NCI-H1436 treated with DMSO at 0.1 percent for 48 hours (cell line): ENCODE measurements at places on chromosomes 1 and 21.

- DNase-seq = no peak
These were observed 131.8 kb downstream of the MIS18A start for GRCh38 chr21:32147041-32147440.

DNA sequence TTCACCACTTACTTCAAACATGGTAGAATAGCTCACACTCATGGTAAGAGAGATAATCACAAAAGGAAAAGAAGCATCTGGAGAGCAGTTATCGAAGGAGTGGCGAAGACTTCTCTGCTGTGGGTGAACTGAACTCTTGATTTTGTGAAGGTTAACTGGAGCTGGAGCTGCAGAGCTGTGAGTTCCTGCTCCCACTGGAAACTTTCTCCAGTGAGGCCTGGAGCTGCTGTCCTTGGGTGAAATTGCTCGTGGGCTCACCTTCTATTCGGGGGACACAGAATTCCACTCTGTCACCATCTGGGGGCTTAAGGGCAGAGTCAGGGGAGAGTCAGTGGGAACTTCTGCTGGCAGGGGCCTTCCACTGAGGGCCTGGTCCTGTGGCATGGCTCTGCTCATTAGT lies 45.9 kb downstream of the MAB21L3 start:
- no peak for DNase-seq

GRCh38 chr1:88043834-88044233 lies 640.2 kb upstream of the PKN2 start:
- no peak for DNase-seq

DNA sequence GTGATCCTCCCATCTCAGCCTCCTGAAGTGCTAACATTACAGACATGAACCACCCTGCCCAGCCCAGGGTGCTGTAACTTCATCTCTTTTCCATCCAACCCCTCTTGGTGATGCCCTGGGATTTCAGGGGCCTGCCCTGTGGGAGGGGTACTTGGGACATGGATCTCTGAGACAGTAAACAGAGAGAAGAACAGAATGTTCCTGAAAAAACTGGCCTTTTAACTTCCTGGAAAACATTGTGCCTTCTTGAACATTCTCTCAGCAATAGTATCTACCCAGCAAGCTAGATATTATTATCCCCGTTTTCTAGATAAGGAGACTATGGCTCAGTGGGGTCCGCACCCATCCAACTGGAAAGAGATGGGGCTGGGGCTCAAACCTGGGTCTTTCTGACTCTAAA lies 57.0 kb downstream of the VWA5B1 start:
- no peak for DNase-seq

GRCh38 chr1:38800720-38801671 lies 58.6 kb downstream of the RRAGC start:
- DNase-seq = no peak

DNA sequence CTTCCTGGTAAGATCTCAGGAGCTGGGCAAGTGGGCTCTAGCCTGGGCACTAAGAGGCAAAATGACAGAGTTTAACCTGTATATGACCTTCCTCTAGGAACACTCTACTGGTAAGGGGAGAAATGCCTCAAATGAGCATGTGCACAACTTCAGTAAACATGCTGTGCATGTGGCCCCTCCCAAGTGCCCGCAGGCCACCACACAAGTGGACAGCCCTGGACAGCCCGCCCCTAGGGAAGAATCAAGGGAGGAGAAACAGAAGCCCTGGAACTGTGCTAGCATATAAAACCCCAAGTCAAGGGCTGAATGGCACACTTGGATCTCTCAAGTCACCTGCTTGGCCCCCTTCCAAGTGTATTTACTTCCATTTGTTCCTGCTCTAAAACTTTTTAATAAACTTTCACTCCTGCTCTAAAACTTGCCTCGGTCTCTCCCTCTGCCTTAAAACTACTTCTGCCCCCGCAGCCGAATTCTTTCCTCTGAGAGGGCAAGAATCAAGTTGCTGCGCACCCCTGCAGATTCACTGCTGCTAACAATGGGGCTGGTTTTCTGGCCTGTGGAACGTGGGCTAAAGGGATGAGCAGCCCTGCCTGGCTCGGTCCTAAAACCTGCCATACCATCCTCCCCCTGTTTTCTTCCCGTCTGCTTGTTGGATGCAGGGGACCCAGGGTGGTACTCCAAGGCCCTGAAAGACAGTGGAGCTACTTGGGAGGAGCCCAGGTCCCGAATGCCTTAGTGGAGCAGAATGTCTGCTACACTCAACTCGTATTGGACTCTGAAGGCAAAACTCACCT lies 93.5 kb downstream of the IER5 start:
- DNase-seq = no peak

DNA sequence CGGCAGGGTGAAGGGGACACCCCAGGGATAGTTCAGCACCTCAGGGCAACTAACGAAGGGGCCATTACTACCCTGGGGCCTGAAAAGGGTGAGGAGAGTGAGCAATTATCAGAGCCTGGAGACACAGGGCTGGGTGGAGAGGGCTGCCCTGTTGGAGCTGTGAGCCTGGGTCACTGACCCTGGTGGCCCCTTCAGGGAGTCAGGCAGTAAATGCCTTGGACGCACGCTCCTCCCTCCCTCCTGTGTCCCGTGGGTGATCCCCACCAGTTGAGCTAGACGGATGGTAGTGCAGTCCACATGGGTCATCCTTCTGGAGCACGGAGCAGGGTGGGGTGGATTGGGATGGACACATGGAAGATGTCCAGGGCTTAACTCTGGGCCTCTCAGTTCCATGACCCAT lies 305.3 kb downstream of the PTPRU start:
- DNase-seq = no peak

GRCh38 chr1:180230791-180231505 lies 884 bp downstream of the LHX4 start:
- no peak for DNase-seq

DNA sequence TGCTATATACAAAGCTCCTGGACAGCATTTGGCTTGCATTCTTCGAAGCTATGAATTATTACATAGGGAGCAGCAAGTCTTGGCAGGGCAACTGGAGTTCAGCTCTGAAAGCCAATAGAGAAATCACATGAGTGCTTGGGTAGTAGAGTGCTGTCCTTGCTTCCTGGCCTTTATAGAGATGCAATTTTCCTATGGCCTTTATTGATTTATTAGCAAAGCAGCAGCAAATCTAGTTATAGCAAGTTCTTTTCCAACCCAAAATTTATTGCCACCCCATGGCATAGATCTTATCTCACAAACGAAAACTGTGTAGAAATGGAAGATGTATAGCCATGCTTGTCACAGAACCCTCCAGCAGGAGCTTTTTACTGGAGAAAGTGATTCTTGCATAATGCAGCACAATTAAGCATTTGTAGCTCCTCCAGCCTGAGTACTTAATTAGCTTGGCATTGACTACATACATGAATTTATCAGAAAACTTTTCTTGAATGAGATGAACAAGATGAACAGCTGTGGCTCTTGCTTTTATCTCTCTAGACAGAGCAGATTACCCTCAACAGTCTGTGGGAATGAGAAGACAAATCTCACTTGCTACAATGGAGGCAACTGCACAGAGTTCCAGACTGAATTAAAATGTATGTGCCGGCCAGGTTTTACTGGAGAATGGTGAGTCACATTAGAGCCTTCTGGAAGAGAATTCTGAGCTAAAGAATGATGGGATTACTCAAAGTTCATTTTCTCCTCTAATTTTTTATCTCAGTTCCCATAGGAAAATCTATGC lies 170.1 kb downstream of the CRB1 start:
- DNase-seq = no peak

GRCh38 chr1:45585496-45586075 lies 1.7 kb downstream of the NASP start:
- DNase-seq = no peak

DNA sequence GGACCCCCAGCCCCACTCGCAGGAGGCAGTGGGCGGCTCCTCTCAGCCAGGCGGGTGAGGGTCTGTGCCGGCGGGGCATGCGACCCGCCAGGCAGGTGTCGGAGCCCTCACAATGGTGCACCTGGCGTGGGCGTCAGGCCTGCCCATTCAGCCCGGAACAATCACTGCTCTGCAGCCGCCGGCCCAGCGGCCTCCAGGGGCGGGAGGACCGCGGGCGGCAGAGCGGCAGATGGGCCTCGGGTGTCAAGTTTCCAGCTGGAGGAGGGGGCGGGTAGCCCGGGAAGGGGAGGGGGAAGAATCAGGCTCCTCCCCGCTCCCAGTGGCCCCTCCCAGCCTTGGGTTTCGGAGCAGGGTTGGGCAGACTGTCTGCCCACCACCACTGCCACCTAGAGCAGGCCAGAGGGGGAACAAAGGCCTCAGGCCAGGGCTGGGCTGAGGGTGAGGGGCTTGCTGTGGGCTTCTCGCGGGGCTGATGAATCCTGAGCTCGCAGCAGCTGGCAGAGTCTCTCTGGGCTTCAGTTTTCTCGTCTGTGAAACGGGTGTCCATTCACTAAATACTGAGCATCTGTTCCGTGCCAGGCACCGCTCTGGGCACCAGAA lies 39.5 kb upstream of the CASZ1 start:
- peak; percentile 72 for DNase-seq

DNA sequence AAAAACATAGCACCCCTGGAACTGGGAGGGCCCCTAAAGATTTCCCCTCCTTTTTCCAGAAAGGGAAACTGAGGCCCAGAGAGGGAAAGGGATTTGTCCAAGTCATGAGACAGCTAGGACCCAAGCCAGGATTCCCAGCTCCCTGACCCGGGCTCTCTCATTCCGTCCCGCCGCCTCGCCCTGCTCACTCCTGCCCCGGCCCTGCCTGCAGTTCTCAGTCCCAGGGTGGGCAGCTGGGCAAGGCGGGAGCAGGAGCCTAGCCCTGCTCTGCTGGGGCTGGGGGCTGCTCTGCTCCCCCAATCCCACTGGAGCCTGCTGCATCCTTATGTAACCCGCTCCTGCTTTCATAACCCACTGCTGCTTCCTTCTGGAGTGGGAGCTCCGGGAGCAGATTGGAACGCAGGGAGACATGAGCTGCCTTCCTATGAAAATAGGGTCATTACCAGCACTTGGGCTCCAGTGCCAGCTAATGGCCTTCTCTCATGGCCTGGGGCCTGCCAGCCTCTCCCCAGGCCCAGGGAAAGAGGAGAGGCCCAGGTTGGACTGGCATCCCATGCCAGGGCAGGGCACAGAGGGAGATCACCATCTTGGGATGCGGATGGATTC lies 84.5 kb downstream of the CAMK2N1 start:
- no peak for DNase-seq

DNA sequence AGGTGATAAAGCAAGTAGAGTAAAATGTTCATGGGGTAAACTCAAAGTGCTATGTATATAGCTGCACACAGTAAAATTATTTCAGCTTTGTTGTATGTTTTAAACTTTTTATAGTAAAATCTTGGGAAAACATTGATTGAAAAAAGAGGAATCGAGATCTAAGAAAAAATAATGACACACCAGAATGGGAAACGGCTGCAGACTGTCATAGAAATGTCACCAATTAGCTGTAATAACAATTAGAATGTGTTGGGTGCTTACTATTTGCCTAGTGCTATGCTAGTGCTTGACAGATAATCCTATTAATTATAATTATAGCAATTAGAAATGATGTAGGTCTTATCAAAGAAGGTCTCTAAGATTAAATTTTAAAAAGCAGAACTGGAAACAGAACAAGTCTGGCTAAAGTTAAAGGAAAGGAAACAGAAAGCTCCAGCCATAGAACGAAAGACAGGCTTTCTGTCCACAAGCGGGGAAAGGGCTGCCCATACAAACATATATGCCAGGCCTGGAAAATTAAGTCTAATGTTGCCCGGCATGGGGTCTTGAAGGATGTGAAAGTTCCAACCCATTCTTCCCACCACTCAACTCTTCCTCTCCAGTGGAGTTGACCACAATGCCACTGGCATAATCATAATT lies 5.0 kb downstream of the PCNX2 start:
- no peak for DNase-seq

DNA sequence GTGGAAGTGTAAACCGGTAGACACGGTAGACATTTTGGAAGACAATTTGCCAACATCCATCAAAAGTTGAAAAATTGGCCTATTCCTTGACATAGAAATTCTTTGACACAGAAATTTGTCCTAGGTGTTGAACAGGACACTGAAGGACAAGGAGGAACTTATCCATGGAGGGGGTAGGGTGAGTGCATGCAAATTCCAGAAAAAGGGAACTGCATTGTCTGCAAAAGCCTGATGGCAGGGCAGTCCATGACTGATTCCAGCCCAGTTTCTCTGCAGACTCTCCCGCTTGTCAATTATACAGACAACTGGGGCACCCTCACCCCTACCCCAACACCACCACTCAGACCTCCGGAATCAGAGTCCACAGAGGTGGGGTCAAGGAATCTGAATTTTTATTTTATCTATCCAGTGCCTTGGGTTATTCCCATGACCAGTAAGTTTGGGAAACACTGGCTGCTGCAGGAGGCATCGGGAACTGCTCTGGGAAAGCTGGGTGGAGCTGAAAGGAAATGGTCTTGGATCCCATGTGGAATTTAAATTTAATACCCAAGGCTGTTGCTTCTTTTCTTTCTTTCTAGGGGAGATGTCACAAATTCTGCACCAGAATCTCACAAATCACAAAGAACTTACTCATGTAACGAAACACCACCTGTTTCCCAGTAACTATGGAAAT lies 103.3 kb upstream of the SLC45A1 start:
- no peak for DNase-seq

- no peak for DNase-seq
These were observed 114.4 kb downstream of the CENPF start for GRCh38 chr1:214717351-214717750.

DNA sequence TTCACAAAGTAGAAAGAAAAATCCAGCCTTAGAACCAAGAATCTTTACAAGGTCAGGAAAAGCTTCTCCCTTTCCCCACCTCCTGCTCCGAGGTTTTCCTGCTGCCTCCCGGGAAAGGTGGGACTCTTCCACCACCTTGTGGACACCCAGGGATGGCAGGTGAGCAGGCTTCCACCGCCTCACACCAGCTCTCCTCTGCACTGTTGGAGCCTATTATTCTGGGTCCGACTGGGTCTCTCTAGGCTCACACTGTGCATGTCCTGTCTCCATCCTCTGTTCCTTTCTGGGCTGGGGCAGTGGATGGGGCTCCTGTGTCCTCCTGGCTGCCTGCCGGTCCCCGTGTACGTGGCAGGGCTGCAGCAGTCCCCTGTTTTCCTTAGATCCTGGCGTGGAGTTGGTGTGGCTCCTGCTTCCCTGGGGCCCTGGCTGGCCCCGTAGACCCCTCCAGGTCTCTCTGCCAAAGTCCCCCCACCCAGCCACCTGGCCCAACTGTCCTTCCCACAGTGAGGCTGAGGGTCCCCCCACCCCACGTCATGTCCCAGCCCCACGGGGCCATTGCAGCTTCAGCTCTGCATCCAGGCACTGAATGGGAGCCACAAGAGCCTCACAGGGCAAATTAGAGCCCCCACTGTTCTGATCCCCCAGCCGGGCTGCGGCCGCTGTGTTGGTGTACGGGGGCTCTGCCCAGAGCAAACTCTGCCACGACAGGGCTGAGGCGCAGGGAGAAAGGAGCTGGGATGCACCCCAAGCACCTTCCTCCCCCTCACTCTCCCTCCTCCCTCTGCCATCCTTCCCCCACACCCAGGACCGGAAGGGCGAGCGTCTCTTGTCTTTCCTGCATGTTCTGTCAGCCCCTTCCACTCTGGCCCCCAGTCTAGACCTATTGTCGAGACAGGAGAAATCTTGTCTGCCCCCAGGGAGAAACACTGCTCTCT lies 3.3 kb upstream of the SLC45A1 start:
- no peak for DNase-seq
